ENCODE measurements at places on chromosomes 6 and 20.

DNA sequence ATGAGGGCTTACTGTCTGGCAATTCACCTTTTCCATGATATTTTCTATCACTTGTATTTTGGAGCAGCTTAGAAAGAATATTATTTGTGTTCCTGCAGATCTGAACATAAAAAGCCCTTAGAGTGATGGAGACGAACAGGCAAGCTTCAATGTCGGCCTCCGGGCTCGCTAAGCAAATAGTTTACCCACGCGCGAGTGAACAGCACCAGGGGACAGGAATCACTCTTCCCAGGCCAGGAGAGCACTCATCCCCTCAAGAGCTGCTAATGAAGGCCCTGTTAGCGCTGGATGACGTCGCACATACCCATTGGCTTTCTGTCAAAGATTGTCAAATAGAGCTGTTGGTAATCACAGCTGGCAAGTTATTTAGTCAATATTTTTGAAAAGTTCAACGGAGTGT lies 395.7 kb downstream of the ZFAND3 start:
- DNase-seq = no peak

GRCh38 chr6:104187616-104188015 lies 672.1 kb downstream of the HACE1 start:
- DNase-seq = no peak

DNA sequence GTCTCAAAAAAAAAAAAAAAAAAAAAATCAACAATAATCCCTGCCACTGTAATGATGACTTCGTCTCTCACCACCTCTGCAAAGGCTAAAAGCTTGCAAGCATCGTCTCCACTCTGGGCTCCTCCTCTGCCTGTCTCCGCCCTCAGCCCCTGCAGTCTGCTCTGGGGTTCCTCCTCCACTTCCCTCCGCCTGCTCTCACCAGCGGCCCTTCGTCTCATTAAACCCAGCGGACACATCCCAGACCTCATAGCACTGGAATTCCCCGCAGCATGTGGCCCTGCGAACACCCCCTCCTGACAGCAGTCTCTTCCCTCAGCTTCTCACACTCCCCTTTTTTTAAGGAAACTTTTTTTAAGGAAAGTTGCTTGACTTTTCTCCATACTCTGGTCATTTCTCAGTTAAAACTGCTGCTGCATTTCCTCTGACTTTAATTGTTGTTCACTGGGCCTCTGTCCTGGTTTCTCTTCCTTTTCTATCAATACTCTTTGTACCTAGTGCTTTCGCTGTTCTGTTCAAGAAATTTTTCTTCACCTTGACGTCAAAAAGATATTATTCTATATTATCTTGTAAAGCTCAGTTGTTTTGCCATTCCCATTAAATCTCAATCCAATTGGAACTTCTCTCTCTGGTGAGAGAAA lies 70.9 kb upstream of the PLEKHG1 start:
- no peak for DNase-seq

- no peak for DNase-seq
These were observed 73.0 kb downstream of the PPP1R3G start for GRCh38 chr6:5158180-5158579.

DNA sequence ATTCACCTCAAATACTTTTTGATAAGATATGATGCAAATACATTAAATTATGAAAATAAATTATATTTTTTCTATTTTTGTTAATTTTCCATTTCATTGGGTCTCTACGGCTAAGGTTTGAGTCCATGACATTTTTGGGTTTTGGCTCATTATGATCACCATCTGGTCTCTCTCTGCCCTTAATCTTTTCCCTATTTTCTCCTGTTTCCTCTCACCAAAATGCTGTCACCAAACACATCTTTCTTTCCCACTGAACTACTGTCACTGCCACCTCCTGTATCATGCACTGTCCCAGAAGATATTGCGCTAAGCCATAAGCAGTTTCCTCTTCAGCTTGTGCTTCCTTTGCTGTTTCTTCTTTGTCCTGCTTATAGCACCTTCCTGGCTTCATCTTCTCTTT lies 42.0 kb upstream of the OGFRL1 start:
- no peak for DNase-seq

GRCh38 chr6:55499591-55499990 lies 79.4 kb downstream of the HMGCLL1 start:
- DNase-seq = no peak

DNA sequence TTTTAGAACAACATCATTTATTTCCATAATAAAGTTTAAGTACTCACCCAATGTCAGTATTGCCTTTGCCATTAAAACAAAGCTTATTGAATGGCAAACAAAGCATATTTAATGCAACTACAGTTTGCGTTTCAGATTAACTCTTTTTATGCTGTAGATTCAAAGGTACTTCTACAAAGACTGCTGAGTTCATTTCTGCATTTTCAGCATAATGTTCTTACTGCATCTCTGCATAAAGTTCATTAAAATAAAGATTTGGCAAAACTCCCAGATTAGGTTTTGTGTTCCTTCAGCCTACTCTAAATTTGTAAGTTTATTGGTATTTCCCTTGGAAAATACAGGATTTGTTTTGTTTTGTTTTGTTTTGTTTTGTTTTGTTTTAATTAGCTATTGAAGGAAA lies 359.4 kb downstream of the ADGRB3 start:
- no peak for DNase-seq

DNA sequence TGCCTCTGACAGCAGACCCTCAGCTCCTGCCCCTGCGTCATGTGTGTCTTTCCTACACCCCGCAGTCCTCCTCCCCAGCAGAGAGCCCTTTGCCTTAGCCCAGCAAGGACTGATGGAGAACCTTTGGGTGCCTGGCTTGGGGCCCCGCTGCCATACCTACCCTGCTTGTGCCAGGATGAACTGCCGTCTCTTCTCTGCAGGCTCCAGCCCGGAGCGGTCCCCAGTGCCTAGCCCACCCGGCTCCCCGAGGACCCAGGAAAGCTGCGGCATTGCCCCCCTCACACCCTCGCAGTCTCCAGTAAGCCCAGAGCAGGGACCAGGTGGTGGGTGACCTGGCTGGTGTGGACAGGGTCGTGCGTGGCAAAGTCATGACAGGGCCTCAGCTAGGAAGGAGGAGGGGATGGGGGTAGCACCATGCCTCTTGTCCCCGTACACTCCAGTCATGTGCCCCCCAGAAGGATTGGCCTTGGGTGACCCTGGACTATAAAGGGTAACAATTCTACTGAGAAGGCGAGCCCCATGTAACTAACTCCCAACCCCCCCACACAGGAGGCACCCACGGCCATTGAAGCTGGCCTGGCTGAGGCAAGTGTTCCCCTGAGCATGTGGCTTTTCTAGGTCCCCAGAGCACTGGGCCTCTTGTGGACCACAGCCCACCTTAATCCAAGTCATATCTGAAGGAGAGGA lies 8.3 kb downstream of the HSPA12B start:
- DNase-seq = no peak

DNA sequence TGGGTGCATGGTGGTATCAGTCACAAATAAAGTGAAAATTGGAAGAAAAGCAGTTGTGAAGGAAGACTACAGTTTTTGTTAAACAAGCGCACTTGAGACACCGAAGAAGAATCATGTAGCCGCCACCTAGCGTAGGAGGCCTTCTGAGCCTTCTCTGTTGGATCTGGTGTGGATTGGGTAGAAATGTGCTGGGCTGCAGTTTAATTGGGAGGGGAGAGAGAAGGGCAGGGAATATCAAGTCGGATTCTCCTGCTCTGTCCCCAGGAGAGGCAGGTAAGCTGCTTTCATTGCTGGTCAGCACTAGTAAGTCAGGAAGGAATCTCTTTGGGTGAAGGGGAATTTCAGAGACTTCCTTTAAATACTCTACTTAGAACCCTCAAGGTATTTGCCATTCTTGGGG lies 1.2 kb upstream of the FABP7 start:
- DNase-seq = no peak

- DNase-seq = no peak
These were observed 322.2 kb downstream of the ZFAND3 start for GRCh38 chr6:38141716-38142115.

DNA sequence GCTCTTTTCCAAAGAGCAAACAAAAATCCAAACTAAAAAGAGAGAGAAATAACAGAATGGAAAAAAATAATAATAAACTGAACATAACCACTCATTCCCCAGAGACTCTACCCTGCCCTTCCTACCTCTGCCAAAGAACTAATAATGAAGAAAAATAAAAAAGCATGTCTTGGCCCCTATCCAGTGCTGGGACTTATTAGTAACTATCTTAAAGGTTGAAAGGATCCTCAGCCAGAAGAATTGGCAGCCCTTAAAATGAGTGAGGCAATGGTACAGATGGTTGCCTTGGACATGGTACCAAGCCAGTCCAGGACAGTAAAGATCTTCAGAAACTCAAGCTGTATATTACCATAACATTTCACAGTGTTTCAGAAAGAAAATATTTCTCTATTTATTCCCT lies 279.3 kb downstream of the HACE1 start:
- DNase-seq = no peak

DNA sequence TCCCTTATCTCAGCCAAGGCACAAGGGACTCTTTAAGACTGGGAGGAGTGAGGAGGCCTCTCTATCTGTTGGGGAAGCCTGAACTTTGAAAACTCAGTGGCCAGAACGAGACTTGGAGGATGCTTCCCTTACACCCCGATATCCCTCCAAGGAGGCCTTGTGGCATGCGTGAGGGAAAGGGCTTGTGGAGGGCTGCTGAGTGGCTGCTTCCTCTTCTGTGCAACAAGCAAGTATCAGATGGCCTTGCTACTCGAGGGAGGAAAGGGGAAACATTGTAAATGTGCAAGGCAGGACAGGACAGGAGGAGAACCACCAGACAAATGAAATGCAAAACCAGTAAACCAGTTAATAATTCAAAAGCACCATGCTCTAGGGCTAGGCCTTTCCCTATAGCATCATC lies 306.5 kb upstream of the MAP3K7 start:
- no peak for DNase-seq

DNA sequence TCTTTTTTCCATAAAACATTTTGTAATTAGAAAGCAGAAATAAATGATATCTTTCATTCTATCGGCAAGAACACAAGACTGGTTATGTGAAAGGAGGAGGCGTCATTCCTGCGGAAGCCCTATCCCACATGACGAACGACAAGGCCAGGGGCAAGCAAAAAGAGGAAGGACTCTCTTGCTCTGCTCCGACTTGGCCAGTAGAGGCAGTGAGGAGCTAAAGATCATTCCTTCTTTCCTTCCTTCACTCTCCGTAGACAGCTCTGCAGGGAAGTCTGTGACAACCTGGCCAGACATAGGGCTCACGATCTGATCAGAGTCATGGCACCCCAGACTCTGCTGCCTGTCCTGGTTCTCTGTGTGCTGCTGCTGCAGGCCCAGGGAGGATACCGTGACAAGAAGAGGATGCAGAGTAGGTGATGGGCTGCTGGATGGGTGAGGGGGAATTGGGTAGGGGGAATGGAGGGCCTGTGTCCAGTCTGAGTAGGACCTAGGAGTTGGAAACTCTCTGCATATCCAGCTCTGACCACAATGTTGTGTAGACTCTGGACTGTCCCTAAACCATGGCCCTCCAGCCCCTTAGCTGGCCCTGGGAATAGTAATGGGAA lies at the start of gene WFDC10A:
Gene WFDC10A, plus strand, starts transcription at position 244 of the 605 bp plus-strand sequence. Its CDS starts 75 bp downstream, at position 319.
- peak; percentile 35 for DNase-seq

DNA sequence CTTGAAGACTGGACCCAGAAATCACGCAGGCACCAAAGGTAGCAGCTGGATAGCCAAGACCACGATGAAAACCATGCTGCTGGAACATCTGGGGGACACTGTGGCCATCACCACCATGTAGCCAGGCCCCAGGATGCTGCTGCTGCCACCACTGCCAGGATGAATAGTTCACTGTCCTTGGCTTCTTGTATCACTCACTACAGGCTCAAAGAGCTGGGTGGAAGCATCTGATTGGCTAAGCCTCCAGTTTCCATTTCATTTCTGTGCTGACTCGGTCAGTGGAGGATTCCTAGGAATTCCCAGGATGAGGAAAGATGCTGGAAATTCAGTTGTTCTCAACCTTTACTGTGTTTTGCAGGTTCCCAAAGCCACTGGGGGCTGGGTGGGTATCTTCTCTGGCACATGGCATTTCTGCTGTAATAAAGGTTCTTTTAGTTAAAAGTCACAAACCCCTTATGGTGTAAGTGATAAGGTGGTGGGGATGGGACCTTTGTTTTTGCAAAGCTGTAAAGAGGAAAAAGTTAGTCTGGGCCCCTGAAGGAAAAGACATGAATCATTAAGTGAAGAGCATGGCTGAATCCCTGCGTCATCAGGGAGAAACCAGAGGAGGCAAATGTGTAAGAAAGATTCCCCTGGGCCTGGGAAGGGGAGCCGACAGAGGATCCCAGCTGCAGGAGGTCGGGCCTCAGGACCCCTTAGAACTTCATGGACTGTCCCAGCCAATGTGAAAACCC lies 75.6 kb upstream of the RNF24 start:
- no peak for DNase-seq

- DNase-seq = no peak
These were observed 74.5 kb upstream of the SRSF6 start for GRCh38 chr20:43383026-43383795.

DNA sequence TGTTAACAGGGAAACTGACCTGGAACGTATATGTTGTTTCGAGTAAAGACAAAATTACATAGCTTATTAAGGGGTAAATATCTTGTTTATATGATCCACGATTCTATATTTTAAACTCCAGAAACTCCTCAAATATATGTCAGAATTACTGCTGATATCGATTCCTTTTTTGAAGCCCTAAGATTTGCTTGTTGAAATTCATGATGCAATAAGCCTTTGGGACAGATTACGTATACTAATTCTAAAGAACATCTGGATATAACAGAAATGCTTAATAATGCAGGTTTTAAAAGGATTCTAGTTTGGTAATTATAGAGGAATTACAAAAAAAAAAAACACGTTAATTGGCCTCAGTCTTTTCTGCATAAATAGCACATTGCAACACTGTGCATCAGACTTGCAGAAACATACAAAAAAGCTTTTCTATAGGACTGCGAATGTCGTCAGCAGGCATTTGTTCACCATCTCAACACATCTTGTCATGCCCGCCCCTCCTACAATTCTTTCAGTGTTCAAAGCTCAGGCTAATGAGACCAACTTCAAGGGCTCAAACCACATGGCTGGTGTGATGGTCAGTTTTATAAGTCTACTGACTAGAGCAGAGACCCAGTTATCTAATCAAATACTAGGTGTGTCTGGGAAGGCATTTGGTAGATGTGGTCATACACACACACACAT lies 74.9 kb downstream of the AGPAT4 start:
- DNase-seq = no peak

- no peak for DNase-seq
These were observed 159.3 kb upstream of the CENPW start for GRCh38 chr6:126180585-126180984.

GRCh38 chr6:46438245-46438644 lies 53.0 kb downstream of the RCAN2 start:
- no peak for DNase-seq
